Right ventricle myocardium superior (tissue), 1 donor: ENCODE measurements at places on chromosomes 6 and 20. TPM values are rescaled to one million over a fixed set of nuclear protein-coding genes. Genes with fewer than 3 reads are reported as not detected.

The SPAG4 gene
- total RNA-seq, result 2.3 TPM

The RWDD1 gene
- total RNA-seq, result 65.2 TPM

The RNF217 gene
- 9.0 TPM for total RNA-seq

The SNAP25 gene
- not detected for total RNA-seq

GRCh38 chr6:51841626-51842025 lies 245.8 kb downstream of the PKHD1 start:
- no peak for DNase-seq

DNA sequence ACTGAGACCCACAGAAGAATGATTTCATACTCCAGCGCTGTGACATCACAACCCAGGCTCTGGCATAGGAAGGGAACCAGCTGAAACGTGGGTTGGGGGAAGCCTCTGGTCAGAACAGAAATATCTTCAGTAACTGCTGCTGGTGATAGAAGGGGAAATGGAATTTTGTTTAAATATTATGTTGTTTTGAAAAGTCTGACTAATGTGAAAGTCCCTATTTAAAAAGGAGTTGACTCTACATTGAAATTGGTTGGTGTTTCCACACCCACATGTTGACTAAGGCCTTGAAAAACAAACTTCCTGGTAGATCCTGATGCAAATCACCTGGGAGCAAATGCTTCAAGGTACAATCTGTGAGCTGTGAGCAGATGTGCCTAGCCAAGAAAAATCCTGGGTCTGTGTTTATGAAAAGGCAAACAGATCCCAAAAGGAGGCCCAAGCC lies 24.5 kb upstream of the TCP11 start:
- no peak for DNase-seq

- DNase-seq, result no peak
Measured at GRCh38 chr20:46261456-46262253, 46.6 kb downstream of the CDH22 start.

DNA sequence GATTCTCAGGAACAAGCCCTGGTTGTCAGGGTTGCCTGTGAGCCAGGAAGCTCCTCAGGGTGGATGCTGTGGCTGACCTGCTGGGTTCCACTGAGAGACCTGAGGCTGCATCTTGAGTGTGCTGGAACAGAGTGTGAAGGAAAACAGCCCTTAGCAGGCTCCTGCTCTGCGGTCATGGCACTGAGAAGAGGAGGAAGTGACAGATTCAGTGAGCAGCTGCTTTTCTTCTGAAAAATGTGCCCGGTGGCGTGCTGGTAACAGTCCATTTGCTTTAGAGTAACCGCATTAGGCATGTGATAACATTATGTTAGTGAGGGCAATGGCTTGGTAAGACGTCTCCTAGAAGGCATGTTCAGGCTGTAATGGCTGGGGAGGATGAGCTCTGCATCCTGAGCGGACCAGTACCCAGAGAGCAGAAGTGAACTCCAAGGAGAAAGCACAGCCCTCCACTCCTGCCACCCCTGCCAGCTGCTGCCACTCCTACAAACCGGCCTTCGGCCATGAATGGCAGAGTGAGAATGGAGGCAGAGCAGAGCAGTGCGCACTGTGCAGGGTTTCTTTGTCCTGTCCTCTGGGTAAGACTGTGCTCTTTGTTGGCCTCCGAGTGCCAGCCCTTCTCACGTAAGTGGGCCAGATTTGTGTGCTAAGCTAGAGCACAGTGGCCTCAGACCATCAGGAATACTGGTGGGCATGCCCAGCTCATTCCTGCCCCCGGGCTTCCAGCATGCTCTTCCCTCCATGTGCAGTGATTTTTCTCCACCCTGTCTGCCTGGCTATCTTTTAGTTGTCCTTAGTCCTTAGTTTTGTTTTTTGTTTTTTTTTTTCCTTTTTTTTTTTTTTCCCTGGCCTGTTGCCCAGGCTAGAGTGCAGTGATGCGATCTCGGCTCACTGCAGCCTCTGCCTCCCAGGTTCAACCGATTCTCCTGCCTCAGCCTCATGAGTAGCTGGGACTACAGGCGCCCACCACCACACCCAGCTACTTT lies 98.1 kb upstream of the VSTM2L start:
- no peak for DNase-seq
